ENCODE measurements at places on chromosomes 4 and X.

DNA sequence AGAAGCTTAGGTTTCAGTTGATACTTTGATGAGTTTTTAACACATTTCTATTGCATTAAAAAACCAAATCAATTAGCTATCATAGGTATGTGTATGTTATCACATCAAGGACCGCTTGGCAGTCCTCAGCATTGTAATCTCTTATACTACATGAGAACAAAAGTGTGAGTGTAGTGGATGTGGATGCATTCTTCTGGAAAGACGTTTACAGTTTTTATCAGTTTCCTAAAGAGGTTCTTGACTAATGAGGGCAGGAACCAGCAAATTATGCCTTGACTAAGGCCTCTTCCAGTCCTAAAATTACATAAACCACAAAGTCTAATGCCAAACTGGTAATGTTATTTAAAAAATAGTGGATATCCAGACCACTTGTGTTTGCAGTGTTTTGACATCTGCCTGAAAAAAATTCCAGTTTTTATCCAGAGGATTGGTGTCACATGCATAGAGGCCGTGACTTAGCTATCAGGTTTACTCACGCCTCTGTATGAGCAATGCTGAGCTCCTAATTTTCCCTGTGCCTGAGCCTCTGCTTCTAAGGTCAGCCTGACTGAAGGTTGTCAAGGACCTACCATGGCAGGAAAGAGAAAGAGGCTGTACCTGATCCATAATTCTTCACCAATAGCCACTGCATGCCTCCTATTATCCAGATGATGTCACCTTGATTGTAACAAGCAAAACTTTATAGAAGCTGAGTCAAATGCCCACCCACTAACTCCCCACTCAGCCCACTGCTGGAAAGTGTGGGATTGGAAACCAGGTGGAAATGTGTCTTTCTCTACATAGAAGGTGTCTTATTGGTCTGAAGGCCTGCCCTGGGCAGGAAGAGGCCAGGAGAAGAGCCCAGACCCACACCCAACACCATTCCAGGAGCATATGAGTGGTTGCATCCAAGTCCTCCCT is 68.7 kb downstream of the ENPP6 start:
- no peak overlapping the region for H3K4me3 ChIP-seq
- H3K27me3 ChIP-seq = peaks cover 2% of the 10 kb centered on the region
- H3K36me3 ChIP-seq = no peaks in the 10 kb centered on the region
- no peak overlapping the region for H3K27ac ChIP-seq
- DNase-seq = no peak

DNA sequence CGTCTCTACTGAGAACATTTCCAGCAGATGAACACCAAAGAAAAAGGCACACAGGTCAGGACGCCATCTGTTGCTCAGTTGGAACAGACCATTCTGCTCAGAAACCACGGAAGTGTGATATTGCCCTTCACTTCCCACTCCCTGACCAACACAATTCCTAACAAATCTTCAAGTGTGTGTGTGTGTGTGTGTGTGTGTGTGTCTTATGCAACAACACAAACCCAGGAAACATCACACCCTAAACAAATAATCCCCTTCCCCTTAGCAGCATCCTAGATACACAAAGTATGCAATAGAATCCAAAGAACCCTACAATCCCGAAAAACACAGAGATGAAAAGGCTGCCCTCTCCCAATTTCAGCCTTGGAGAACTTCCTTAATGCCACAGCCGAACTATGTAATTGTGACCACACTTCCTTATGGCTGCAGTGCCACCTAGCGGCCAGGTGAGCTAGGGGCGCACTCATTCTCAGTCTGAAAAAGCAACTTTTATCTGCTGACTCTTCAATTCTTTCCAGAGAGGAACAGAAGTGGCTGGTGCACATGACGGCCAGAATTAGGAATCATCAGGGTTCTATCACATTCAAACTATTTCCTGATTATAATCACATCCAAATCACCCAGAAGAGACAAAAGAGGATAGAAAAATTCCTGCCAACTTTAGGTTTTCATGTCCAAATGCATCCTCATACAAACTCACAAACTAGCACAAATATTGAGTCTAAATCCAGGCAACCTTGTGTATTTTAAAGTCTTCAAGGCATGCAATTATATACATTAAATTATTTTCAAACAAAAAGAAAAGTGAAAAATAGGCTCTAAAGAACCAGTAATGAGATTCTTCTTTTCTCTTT is 164.9 kb downstream of the DHX15 start:
- peaks cover 2% of the 10 kb centered on the region for H3K4me1 ChIP-seq
- DNase-seq = peak; percentile 71
- H3K27ac ChIP-seq = no peak overlapping the region
- peaks cover 8% of the 10 kb centered on the region for H3K27me3 ChIP-seq

- no peaks in the 10 kb centered on the region for H3K36me3 ChIP-seq
- H3K4me1 ChIP-seq = no peaks in the 10 kb centered on the region
- H3K4me3 ChIP-seq = no peak overlapping the region
- no peak overlapping the region for H3K27ac ChIP-seq
- H3K27me3 ChIP-seq = no peaks in the 10 kb centered on the region
- no peak for DNase-seq
These were observed 44.5 kb downstream of the MAGEB16 start for GRCh38 chrX:35842674-35843073.

DNA sequence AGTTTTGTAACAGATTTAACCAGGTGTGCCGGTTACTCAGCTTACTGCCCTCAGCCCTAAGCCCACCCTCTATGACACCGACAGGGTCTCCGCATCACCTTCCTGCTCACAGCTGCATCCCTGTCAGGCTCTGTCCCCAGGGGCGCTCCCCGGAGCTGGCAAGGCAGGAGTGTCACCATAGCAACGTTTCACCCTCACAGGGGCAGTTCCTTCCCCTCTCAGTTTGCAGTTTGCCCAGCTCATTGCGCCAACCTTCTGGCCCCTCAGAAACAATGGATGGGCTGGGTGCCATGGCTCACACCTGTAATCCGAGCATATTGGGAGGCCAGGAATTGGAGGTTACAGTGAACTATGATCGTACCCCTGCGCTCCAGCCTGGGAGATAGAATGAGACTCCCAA is 42.6 kb downstream of the RGS12 start:
- H3K27me3 ChIP-seq = peaks cover 13% of the 10 kb centered on the region
- H3K36me3 ChIP-seq = no peaks in the 10 kb centered on the region
- no peak overlapping the region for H3K27ac ChIP-seq
- DNase-seq = no peak

GRCh38 chr4:83170952-83171399 is 56.4 kb upstream of the PLAC8 start:
- no peak for DNase-seq
- H3K27me3 ChIP-seq = no peaks in the 10 kb centered on the region
- H3K4me1 ChIP-seq = peaks cover 12% of the 10 kb centered on the region
- H3K4me3 ChIP-seq = no peak overlapping the region

GRCh38 chr4:126247409-126247808 is 932.7 kb downstream of the FAT4 start:
- DNase-seq = no peak
- H3K4me1 ChIP-seq = no peaks in the 10 kb centered on the region
- H3K4me3 ChIP-seq = no peak overlapping the region
- H3K27ac ChIP-seq = no peak overlapping the region

- peaks cover 8% of the 10 kb centered on the region for H3K36me3 ChIP-seq
- no peaks in the 10 kb centered on the region for H3K27me3 ChIP-seq
- DNase-seq = no peak
- no peak overlapping the region for H3K27ac ChIP-seq
These were observed 623.8 kb upstream of the DIPK2B start for GRCh38 chrX:45824471-45824870.

GRCh38 chrX:39998636-39999406 is 98.9 kb downstream of the BCOR start:
- H3K4me1 ChIP-seq = peaks cover 2% of the 10 kb centered on the region
- peaks cover 16% of the 10 kb centered on the region for H3K27me3 ChIP-seq
- no peak overlapping the region for H3K27ac ChIP-seq
- no peak for DNase-seq

GRCh38 chr4:10589799-10590198 is 94.8 kb downstream of the CLNK start:
- peaks cover 27% of the 10 kb centered on the region for H3K4me1 ChIP-seq
- DNase-seq = no peak
- peak overlapping the region; percentile 54 for H3K27ac ChIP-seq
- no peaks in the 10 kb centered on the region for H3K27me3 ChIP-seq
- no peak overlapping the region for H3K4me3 ChIP-seq
- H3K36me3 ChIP-seq = no peaks in the 10 kb centered on the region

- DNase-seq = no peak
- no peaks in the 10 kb centered on the region for H3K36me3 ChIP-seq
- H3K27me3 ChIP-seq = no peaks in the 10 kb centered on the region
- H3K27ac ChIP-seq = no peak overlapping the region
- no peaks in the 10 kb centered on the region for H3K4me1 ChIP-seq
- H3K4me3 ChIP-seq = no peak overlapping the region
These were observed 72.4 kb upstream of the WWC2 start for GRCh38 chr4:183026701-183027100.

DNA sequence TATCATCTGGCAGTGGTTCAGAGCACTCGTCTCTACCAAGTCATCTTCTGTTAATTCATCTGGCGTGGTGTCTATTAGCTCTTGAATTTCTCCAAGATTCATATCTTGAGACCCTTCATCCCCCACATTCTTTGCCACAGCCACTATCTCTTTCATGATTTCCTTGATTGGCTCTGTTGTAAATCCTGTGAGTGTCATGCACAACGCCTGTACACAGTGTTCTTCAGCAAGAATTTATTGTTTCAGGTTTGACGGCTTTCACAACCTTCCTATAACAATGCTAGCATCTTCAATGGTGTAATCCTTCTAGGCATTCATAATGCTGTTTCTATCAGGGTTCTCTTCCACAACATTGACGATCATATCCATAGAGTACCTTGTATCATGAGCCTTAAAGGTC is 30.9 kb downstream of the MGST2 start:
- H3K4me3 ChIP-seq = no peak overlapping the region
- H3K4me1 ChIP-seq = no peaks in the 10 kb centered on the region
- peaks cover 3% of the 10 kb centered on the region for H3K27me3 ChIP-seq

- H3K36me3 ChIP-seq = peaks cover 2% of the 10 kb centered on the region
- no peak for DNase-seq
- H3K27me3 ChIP-seq = peaks cover 28% of the 10 kb centered on the region
These were observed 687 bp upstream of the GRIA2 start for GRCh38 chr4:157219711-157220370.

- no peaks in the 10 kb centered on the region for H3K4me1 ChIP-seq
- H3K27me3 ChIP-seq = no peaks in the 10 kb centered on the region
- no peak for DNase-seq
- H3K36me3 ChIP-seq = no peaks in the 10 kb centered on the region
- no peak overlapping the region for H3K27ac ChIP-seq
These were observed 1044.0 kb downstream of the CCSER1 start for GRCh38 chr4:91171217-91171616.

- peak overlapping the region; percentile 96 for H3K27ac ChIP-seq
- H3K4me3 ChIP-seq = peak overlapping the region; percentile 71
- H3K36me3 ChIP-seq = peaks cover 26% of the 10 kb centered on the region
- peak; percentile 31 for DNase-seq
- peaks cover 56% of the 10 kb centered on the region for H3K4me1 ChIP-seq
These were observed 7.3 kb downstream of the PPP1R3F start for GRCh38 chrX:49276671-49277534.

DNA sequence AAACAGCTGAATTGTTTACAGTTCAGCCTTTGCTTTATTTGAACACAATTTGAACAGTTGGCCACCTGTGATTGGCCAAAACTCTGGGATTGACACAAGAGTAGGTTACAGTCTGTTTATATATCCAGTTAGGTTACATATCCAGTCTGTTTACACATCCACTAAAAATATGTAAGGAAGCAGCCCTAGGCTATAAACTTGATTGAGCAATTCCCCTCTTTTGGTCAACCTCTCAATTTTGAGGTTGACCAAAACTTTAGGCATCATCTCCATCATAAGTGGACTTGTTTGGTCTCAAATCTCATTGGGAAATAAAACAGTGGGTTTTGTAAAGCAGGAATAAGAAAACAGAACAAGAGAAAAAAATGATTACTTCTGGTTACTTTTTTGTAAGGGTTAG is 190.8 kb downstream of the SPATA18 start:
- no peak overlapping the region for H3K4me3 ChIP-seq
- no peak overlapping the region for H3K27ac ChIP-seq
- DNase-seq = no peak

- H3K4me1 ChIP-seq = no peaks in the 10 kb centered on the region
- H3K27ac ChIP-seq = no peak overlapping the region
These were observed 40.4 kb downstream of the HPGDS start for GRCh38 chr4:94302191-94302590.

GRCh38 chrX:72272868-72273267 is 4.2 kb downstream of the RPS4X start:
- H3K27ac ChIP-seq = no peak overlapping the region
- no peaks in the 10 kb centered on the region for H3K27me3 ChIP-seq
- DNase-seq = no peak
- peaks cover 30% of the 10 kb centered on the region for H3K36me3 ChIP-seq
- no peak overlapping the region for H3K4me3 ChIP-seq
- H3K4me1 ChIP-seq = peaks cover 34% of the 10 kb centered on the region

DNA sequence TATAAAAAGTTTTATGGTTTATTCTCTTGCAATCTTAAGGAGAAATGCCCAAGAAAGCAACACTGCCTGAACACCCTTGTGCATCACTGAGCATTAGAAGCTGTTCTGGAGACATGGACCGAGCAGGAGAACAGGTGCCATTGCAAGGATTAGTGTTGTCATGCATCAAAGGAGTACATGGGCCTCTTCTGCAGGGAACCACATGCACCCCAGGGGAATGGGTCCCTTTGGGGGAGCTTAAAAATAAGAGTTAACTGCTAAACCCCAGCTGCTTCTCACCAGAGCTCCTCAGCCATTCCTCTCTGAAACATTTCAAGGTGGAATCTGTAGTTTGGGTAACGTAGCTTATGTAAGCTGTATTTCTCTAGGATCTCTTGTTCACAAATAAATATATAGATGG is 353.0 kb upstream of the SLC7A11 start:
- no peak overlapping the region for H3K4me3 ChIP-seq
- H3K4me1 ChIP-seq = no peaks in the 10 kb centered on the region
- H3K36me3 ChIP-seq = no peaks in the 10 kb centered on the region
- DNase-seq = no peak
- H3K27ac ChIP-seq = no peak overlapping the region
- H3K27me3 ChIP-seq = no peaks in the 10 kb centered on the region

- no peak overlapping the region for H3K4me3 ChIP-seq
- no peaks in the 10 kb centered on the region for H3K4me1 ChIP-seq
- DNase-seq = no peak
These were observed 26.4 kb downstream of the GRIA2 start for GRCh38 chr4:157246964-157247363.

DNA sequence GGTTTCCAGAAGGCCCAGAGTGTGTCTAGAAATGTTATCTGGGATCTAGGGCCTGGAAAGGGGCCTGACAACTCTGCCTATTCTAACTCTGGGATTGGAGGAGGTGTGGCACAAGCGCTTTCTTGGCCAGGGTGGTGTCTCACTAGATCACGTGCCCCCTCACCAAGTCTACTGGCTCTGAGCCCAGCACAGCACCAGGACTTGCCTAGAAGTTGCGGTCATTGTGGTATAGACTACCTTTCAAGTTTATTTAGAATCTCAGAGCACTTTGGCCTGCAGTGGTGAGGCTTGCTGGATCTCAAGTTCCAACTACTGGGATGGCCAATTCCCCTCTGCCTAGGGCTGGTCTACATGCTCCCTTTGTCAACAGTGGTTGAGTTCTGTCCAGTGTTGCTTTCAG is 223.3 kb upstream of the MAGEB2 start:
- DNase-seq = no peak
- no peaks in the 10 kb centered on the region for H3K36me3 ChIP-seq
- H3K4me3 ChIP-seq = no peak overlapping the region
- no peak overlapping the region for H3K27ac ChIP-seq
- H3K4me1 ChIP-seq = no peaks in the 10 kb centered on the region

GRCh38 chr4:173246719-173247118 is 78.1 kb downstream of the GALNT7 start:
- no peak overlapping the region for H3K27ac ChIP-seq
- no peak overlapping the region for H3K4me3 ChIP-seq
- H3K36me3 ChIP-seq = peaks cover 10% of the 10 kb centered on the region
- no peaks in the 10 kb centered on the region for H3K27me3 ChIP-seq

GRCh38 chr4:80240976-80241375 is 25.5 kb upstream of the FGF5 start:
- no peaks in the 10 kb centered on the region for H3K4me1 ChIP-seq
- no peak overlapping the region for H3K27ac ChIP-seq
- no peak overlapping the region for H3K4me3 ChIP-seq
- DNase-seq = no peak
